NAMALWA (cell line): ENCODE measurements at places on chromosomes 13 and 19.
A peak's percentile ranks its signal among the peaks of the same experiment; 100 is the strongest.

DNA sequence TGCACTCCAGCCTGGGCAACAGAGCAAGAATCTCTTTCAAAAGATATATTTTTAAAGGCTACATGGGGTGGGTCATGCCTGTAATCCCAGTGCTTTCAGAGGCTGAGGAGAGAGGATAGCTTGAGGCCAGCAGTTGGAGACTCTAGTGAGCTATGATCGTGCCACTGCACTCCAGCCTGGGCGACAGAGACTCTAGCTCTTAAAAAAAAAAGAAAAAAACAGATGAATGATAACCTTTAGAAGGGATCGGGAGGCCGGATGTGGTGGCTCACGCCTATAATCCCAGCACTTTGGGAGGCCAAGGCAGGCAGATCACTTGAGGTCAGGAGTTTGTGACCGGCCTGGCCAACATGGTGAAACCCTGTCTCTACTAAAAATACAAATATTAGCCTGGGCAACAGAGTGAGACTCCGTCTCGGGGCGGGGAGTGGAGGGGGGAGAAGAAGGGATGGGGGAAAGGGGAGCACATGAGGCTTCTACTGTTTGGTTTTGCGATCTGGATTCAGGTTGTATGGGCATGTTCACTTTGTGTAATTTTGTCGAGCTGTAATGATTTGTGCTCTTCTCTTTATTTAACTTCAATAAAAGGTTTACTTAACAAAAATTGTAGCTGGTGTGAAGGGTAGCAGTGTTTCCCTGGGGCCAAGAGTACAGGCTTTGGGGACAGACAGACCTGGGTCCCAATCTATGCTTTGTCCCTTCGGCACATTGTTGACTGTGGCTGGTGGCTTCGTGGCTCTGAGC, 1.1 kb upstream of the PSMC4 start:
- no peak for DNase-seq

- DNase-seq = no peak
Measured at GRCh38 chr19:17841371-17841809, 6.4 kb downstream of the JAK3 start.

DNA sequence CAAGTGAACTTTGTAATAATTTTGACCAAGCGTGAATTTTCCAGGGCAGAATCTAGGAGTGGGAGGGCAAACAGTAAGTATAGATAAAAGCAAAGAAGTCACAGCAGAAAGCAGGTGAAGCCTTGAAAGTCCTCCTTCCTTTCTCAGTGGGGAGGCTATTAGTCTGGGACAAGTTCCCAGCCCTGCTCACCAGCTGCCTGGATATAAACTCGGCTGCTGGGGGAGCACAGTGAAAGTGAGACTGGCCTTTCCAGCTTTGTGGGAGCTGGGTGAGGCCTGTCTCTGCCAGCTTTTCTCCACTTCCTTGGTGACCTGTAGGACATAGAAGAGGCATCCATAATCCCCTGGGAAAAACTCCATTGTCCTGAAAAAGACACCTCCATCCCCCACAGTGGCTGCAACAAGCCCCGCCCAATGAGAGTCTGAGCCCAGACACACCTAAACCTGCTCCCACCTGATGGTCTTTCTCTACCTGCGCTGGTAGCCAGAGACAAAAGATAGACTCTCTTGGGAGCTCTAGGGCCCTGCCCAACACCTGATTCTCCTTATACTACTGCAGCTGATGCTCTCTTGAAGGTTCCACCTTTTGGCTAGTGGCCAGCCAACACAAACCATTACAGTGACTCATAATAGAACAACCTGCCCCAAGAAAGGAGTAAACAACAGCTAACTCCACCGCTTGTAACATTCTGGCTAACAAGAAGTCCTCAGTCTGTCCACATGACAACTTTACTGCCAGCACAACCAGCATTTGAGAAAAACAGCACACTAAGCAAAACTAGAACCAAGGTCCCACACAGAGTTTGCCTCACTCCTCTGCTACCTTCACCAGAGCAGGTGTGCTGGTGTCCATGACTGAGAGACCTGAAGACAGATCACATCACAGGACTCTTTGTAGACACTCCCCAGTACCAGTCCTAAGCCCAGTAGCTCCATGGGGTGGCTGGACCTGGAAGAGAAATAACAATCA, 252.2 kb upstream of the SLITRK6 start:
- DNase-seq = no peak

DNA sequence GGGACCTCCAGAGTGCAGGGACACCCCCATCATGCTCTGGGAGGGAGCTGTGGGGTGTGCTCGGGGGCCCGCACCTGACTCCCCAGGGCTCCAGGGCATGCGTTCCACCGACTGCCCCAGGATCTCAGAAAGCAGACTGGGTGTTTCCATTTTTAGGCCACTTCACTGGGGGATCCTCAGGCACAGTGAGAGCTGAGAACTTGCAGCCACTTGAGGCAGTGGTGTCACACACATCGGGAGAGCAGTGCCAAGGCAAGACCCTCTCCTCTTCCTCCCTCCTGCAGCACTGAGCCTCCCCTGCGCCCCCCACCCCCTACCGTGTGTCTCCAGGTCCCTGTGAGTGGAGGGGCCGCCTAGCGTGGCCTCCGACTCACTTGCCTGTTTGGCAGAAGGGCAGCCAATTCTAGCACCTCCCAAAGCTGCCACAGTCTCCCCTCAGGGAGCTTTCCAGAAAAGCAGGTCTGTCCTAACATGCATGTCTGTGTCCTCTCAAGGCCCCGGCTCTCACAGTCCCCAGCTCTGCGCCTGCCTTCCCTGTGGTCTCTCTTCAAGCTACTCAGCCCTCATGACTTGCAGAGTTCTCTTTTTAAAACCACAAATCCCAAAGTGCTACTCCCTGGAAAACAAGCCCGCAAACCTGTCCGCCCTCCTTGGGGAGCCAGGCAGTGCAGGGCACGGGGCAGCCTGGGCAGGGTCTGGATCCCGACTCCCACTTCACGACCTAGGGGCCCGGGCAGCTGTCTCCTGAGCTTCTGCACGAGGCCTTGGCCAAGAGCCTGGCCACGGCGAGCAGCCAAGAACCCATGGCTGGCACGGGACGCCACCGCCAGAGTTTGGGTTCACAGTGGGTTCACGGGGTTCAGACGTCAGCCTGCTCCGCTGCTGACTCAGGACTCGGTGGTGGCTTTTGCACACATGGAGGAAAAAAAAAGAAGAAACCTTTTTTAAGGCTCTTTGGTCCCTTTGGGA, 94.1 kb downstream of the STK24 start:
- DNase-seq = peak; percentile 42

GRCh38 chr19:53192771-53193534, at the start of gene ZNF665:
ZNF665 (minus strand) TSS chr19:53193358; CDS start chr19:53182898, 10,460 bp downstream.
- DNase-seq = peak; percentile 81

DNA sequence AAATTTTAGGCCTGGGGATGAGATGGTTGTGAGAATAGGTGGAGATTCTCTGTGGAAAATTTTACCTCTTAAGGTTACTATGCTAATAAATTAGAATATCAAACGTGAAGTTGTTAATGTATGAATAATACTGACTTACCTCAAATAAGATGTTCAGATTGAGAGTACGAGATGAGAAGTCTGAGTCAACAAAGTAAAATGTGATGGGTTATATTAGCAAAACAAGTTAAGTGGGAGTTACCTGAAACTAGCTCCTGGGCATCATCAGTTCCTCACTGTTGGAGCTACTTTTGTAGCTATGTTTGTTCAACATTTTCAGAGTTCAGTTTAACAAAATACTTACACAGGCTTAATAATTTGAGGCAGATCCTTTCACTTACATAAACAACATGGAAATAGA, 108.6 kb downstream of the PIBF1 start:
- no peak for DNase-seq

GRCh38 chr19:29376855-29377354, 148.9 kb upstream of the VSTM2B start:
- no peak for DNase-seq

GRCh38 chr13:34810996-34811395, 131.1 kb upstream of the NBEA start:
- no peak for DNase-seq

- DNase-seq = no peak
Measured at GRCh38 chr13:44425041-44425814, 51.6 kb downstream of the SERP2 start.
